ENCODE measurements at places on chromosomes 3 and 15.

DNA sequence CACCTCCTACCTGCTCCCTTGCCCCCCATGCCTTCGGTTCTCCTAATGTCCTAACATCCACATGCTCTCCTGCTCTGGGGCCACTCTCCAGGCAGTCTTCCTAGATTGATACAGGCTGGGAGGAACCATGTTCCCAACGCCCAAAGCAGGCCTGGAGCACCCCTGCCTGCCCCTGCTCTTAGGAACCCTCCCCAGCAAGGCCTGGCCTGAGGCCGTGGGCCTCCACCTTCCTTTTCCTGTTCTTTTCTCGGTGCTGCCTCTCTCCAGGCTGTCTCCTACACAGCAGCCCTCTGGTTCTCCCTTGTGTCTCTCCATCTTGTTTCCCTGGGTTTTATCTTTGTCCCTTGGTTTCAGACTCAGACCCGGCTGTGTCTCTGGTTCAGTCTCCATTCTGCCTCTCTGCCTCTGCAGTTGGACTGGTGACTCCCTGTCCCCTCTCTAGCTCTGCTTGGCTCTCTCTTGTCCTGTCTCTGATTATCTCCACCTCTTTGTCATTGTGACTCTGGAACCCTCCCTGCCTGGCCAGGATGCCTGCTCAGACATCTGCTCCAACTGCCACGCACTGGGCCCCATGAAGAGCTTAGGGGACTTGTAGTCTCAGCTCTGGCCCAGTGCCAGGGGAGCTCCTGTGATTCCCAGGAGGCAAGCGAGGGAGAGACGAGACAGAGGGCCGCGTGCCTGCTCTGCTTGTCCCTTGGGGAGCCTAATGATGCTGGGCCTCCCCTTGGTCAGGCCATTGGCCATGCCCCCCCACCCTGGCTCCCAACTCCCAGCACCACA is 26.0 kb upstream of the RPL29 start:
- no peak for DNase-seq

DNA sequence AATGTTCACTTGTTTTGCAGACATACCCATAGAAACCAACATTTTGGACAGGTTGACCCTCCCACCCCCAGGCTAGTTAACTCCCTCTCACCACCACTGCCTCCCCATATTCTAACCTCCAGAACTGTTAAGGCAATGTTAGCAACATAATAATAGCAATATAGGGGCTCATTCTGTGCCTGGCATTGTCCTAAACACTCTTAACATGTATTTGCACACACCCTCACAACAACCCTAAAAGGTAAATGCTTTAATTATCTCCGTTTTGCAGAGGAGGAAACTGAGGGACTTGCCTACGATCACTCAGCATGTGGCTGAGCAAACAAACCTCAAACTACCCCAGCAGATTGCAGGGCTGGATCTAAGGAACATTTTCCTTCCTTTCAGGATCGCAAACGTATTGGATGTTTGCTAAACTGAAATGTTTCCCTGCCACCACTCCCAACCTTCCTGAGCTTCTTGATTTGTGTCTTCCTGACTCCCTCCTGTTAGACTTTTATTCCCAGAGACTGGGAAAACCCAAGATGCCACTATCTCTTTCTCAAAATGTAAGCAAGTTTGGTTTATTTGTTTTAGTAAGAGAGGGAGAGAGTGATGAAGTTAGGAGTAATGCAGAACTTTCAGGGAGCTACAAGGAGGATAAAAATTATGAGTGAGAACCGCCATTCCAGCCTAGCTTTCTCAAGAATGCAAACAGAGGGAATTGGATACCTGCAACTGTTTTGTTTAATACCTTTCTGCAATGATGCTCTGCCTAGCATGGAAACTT is 1.3 kb downstream of the SCG5 start:
- no peak for DNase-seq

- no peak for DNase-seq
Observed at GRCh38 chr15:81284256-81285031, 39.5 kb downstream of the STARD5 start.

DNA sequence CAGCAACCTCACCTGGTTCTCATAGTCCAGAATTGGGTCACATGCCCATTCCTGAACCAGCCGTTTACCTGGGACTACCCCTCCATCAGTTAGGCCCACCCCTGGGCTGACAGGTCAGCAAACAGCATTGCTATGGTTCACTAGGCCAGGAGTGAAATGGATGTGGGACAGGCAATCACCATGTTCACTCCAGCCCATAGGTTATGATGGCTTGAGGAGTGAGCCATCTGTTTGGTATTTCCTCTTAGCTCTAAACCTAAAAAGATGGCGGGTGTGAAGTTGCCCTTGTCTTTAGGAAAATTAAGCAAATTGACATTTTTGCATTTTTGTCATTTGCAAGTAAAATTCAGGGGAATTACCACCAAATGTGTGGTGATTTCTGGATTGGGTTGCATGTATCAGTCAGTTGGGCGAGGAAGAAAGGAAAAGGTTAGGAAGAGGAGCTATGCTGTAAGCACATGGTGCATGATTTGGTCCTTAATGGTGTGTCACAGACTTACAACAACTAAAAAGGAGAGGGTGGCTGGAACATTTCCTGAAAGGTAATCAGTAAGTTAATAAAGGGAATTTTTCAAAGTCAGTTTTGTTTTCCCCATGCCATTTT is 17.2 kb downstream of the NXPE3 start:
- no peak for DNase-seq

DNA sequence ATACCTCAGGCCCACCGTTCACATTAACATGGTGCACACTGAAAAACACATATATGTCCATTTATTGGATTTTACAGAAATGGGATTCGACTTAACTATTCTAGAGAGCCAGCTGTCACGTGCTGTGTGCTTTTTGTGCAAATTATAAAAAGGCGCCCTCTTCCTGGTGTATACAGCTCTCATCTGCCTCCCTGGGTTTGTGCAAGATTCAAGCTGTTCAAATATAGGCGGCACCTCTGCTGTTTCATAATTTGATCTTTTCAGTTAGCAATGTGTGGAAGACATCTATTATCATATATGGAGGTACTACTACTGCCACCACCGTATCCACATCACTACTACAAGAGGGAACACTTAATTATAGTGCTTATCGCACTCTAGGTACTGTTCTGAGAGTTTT is 187.6 kb downstream of the EBLN2 start:
- no peak for DNase-seq

DNA sequence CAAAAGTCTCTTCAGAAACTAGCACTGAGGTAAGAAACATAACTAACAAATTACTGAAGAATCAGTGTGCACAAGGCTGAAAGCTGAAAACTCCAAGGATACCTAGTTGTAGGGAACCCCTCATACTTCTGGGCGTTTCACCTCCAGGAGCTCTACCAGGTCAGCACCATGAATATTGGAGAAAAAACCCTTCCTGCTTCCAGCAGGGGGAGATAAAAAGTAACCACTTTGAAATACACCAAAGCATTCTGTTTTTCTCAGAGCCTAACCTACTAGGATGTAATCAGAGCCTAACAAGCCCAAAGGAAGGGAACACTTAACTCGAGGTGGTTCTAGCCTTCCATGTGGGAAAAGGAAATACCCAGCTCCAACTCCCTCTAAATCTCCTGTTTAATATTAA is 175.8 kb upstream of the MME start:
- no peak for DNase-seq

- DNase-seq: no peak
Observed at GRCh38 chr3:72265256-72266015, 480.5 kb upstream of the PROK2 start.

DNA sequence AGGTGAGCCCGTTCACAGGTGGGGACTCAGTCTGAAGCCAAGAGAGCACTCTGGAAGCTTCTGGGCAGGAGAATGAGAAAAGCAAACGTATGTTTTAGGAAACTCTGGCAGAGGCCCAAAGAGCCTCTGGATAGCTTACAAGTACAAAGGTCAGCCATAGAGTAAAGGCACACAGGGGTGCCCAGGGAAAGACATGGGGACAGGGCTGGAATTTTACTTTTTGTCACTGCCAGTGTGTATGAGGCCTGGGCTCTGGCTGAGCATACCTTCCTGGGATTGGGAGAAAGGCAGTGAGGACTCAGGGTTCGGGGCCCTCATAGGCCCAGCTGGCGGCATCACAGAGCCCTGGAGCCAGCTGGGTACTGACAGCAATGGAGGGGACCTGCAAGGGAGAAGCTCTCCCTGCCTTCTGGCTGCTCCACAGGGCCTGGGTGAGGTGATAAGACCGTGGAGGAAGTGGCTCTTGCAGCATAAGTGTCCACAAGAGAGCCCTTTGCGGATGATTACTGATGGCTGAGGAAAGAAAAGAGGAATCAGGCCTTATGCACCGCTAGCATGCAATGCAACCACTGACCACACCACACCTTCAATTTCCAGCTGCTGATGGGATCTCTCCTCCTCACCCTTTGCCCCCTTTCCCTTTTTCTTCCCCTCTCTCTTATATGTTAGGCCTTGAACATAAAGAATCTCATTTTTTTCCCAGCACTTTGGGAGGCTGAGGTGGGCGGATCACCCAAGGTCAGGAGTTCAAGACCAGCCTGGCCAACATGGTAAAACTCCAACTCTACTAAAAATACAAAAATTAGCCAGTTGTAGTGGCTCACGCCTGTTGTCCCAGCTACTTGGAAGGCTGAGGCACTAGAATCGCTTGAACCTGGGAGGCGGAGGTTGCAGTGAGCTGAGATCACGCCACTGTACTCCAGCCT is 25.1 kb upstream of the BCL2L10 start:
- no peak for DNase-seq

- DNase-seq: no peak
Observed at GRCh38 chr15:88830016-88830415, 26.8 kb downstream of the ACAN start.

- DNase-seq: no peak
Observed at GRCh38 chr3:70224337-70224736, 88.1 kb downstream of the MDFIC2 start.

GRCh38 chr3:186476541-186476940 is 67.6 kb downstream of the CRYGS start:
- DNase-seq: no peak

- no peak for DNase-seq
Observed at GRCh38 chr3:13041113-13041776, 32.0 kb downstream of the IQSEC1 start.

GRCh38 chr3:141532609-141533008 is 45.8 kb downstream of the RASA2 start:
- DNase-seq: no peak

DNA sequence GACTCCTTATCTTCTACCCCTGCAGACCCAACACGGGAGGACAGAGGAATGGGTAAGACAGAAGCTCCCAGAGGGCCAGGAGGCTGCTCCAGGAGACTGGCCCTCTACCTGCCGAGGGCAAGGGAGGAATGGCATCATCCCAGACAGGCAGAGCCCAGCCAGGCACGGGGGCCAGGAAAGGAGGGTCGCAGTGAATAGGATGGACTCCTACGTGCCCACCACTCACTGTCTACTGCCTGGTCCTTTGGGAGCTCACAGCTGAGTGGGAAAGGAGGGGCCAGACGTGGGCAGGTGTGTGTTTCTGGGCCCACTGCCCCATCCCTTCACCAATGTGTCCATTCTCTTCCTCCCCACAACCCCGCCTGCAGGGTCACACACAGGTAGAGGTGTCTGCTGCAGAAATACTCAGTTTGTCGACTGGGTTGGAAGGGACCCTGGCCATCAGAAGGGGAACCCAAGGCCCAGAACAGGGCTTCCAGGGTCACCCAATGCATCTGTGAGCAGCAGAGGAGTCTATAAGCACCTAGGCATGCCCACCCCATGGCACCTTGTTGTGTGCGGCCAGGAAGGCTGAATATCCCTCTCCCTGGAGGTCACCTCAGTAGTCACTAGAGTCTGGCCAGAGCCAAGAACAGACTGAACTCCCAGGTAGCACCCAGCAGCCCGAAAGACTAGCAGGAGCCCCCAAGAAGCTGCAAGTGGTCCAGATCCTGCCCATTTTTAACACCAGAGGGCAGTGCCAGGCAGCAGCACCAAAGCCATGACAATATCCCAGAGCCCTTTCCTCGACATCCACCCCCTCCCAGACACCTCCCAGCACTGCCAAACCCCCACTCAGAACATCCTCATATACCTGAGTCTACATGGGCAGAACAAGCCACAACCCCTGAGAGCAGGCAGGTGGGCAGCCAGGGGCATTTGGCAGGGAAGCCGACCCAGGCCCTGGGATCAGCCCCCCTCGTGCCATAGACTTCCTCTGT is 24.0 kb downstream of the TKT start:
- DNase-seq: no peak

DNA sequence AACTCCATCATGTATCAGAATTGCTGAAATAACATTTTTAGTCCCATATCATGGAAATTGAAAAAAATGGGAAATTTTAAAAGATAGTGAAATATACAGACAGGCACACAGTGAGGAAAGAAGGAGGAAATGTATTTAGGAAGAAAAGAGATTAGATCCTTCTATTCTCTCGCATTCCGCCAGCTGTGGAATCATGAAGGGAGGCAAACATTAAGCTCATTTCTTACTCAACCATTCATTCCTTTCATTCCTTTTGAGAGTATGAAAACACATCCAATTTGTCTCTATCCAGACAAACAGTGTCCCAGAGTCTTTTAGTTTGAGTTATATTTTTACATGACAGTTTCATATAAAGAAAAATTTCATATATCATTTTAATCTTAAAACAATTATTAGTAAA is 52.5 kb upstream of the KCNMB2 start:
- no peak for DNase-seq

GRCh38 chr15:40511472-40512133 is 40.8 kb downstream of the CHST14 start:
- DNase-seq: no peak

GRCh38 chr15:48367483-48367882 is 36.3 kb downstream of the DUT start:
- DNase-seq: no peak

- DNase-seq: no peak
Observed at GRCh38 chr3:7025581-7026300, 164.8 kb downstream of the GRM7 start.

- no peak for DNase-seq
Observed at GRCh38 chr3:4401441-4401840, 65.6 kb downstream of the SUMF1 start.
